ENCODE measurements at places on chromosomes 1 and 21.
A peak's percentile ranks its signal among the peaks of the same experiment; 100 is the strongest.

- DNase-seq, result no peak
These were observed 18.7 kb upstream of the LBR start for GRCh38 chr1:225446595-225446960.

DNA sequence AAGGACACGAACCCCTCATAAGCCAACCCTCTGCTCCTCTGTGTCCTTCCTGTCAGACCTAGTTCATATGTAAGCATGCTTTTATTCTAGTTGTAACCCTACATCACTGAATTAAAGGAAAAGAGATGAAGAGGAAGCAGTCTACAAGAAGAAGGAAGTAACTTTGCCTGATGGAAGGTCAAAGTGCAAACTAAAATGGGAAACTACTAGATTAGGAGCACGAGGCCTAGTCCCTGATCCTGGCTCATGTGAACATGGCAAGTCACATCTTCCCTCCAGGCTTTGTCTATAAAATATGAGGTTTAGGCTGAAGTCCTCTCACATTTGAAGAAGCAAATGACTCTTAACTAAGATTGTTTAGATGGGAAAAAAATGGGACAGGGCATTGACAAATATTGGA lies 13.2 kb downstream of the ZMYND12 start:
- DNase-seq, result no peak

GRCh38 chr1:1273512-1274298 lies at the start of gene UBE2J2:
Gene UBE2J2 (minus strand): TSS chr1:1273854. CDS start chr1:1267992, 5,862 bp downstream.
- peak; percentile 76 for DNase-seq

- no peak for DNase-seq
These were observed 198.1 kb downstream of the NFIA start for GRCh38 chr1:61280452-61280851.

DNA sequence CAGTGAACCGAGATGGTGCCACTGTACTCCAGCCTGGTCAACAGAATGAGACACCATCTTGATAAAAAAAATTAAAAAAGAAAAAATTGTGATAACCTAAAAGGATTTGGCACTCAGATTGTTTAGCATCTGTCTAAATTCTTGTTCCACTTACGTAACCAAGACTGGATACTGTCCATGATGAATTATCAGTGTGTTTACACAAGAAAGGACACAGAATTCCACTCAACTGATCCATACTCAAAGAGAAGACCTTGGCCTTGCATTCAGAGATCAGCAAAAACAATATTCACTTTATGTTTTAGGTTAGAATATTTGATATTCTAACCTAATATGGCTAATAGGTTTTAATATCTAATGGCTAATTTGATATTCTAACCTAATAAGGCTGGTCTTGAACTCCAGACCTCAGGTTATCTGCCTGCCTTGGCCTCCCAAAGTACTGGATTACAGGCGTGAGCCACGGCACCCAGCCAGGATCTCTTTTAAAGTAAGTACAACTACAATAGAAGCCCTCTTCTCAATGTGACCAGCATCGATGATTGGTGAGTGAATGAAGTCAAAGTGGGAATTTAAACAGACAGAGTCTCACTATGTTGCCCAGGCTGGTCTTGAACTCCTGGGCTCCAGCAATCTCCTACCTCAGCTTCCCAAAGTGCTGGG lies 43.1 kb upstream of the COX20 start:
- no peak for DNase-seq

DNA sequence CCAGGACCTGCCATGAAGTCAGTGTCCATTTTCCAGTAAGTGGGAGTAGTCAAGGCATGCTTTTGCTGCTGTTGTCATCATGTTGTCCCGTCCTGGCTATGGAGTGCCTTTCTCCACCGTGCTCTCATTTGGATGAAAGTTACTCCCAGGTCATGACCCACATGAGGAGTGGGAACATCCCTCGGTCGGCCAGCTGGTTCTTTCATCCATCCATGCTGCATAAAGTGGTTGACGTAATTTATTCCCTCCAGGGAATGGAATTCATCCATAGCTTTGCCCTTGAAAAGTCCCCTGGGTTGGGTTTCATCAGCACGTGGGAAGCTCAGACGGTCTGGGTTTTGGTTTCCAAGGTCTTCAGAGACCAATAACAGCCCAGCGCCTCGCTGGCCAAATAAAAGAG lies 11.6 kb downstream of the PLA2G2A start:
- DNase-seq, result no peak

DNA sequence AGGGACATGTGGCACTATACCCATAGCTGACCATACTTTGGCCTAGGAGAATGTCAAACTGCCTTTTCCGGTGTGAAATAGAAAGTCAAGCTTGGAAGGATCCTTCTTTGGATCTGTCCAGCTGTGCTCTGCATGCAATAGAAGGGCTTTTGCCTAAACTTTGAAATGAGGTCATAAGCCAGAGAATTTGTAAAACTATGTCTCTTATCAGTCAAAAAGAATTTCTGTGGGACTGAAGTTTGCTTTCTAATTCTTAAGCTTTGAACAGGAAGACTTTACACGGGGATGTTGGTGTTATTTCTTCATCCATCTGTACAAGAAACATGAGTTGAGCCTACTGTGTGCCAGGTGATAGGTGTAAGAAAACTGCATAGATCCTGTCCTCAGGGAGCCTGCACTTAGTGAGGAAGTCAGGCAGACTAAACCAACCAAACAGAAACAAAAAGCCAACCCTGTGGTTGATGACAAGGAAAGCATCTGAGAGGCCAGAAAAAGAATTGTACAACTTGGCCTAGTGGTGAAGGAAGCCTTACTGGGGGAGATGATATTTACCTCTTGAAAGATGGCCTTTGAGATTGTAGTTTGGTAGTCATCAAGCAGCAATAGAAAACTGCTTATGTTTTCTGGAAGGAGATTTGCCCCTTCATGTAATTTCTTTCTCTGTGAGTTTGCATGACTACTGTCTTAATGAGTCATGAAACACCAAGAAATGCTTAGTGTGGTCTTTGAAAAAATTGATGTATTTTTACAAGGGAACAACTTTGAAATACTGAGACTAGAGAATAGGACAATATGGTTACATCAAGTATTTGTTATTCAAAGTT lies 24.8 kb downstream of the TGFB2 start:
- peak; percentile 57 for DNase-seq

- DNase-seq, result no peak
These were observed 8.1 kb downstream of the SOD1 start for GRCh38 chr21:31667639-31668038.

GRCh38 chr1:151975311-151976014 lies 18.2 kb downstream of the S100A10 start:
- no peak for DNase-seq

- DNase-seq, result no peak
These were observed 93.7 kb downstream of the NTMT2 start for GRCh38 chr1:170239445-170239844.

- peak; percentile 38 for DNase-seq
These were observed 24.5 kb upstream of the SLC9A1 start for GRCh38 chr1:27179379-27179778.

DNA sequence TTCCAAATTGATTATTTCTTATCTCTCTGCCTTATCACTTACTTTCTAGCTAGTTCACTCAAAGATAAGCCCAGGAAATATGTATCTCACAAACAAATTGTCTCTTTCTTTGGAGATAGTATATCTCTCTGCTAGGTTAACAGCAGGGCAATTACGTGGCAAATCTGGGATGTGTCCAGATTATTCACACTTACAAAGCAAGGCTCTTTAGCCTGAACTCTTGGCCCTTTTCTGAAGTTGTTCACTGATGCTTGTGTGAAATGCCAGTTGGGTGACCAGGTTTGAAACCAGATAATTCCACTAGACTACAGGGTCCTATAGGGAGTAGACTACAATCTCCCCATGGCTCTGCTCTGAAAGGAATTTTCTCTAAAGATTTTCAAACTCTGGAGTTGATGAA lies 30.8 kb upstream of the FAM78B start:
- peak; percentile 94 for DNase-seq

DNA sequence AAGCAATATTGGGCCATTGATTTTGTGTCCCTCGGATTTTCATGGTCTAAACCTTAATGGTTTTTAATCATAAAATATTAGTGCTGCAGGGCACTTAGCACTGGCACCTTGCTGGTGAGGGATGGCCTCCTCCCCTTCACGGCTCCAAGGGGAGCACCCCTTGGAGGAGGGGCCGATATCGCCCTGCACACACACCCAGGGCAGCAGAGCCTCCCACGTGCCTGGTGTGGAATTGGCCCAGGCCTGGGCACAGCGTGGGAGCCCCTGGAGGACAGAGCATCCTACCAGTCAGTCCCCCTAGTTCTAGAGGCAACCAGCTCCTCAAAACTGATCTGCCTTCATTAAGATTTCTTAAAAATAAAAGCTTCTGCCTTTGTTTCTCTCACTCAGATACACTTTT lies 90.7 kb upstream of the CSF3R start:
- DNase-seq, result no peak

GRCh38 chr1:238823416-238823815 lies 563.0 kb upstream of the CHRM3 start:
- no peak for DNase-seq

DNA sequence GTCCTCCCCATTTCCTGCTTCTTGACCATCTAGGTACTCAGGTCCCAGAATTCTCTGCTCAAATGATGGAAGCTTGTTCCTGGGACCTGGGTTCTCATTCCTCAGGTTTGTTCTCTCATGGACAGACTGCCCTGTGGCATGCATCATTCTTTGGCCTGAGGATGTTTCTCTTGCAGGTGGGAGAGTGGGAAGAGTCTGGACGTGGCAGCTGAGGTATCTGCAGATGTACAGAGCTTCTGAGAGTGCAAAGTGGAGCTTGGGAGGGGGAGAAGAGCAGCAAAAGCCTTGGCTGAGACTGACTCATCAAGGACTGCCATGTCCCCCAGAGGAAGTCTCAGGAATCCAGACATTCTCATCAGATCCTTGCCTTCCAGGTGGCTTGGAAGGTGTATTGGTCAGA lies 63.1 kb downstream of the HSPA13 start:
- no peak for DNase-seq

DNA sequence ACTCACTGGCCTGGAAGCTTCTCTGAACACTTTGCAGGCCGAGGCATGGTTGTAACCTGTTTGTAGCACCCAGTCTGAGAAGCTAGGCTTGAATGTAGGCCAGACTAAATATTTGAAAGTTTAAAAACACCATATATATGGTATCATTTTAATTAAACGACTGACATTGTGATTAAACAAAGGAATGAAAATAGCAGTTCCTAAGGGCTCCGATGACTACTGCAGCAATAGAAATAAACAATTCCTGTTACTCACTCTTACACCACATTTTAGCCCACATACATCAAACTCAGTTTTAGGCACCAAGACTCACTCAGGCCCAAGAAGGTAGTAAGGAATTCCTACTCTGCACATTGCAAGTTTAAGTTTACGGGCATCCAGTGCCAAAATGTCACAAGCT lies 281.2 kb downstream of the AKT3 start:
- DNase-seq, result no peak

DNA sequence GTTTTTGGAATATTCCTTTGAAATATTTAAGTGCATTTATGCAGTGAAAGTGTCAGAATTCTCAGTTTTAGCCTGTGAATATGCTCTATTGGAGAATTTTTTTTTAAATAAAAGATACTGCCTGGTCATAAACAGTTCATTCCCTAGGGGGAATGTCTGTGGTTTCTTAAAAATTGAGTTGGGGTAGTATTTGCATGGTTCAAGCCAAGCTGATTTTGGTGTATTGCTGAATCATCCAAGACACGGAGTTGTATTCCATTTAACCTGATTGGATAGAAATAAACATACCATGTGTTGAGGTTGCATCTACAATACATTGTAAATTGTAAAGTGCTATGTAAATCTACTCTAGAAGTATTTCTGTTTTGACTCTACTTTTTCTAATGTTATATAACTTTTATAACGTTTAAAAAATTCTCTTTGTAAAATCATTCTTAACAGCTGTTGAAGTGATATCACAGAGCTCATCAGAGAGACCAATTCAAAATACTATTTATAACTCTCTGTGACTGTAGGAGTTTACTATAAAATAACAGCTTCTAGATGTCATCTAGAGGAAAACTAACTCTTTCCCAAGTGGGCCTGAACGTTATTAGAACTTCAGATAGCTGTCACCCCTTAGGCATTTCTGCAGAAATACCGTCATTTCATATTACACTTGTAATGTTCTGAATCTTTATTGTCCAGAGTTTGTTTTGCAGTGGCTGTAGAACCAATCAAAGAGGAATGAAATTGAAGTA lies 199.1 kb downstream of the USP25 start:
- no peak for DNase-seq

GRCh38 chr1:197807216-197807615 lies 31.9 kb upstream of the DENND1B start:
- no peak for DNase-seq

GRCh38 chr1:63753591-63753990 lies 20.2 kb upstream of the ROR1 start:
- no peak for DNase-seq

GRCh38 chr1:58981392-58981791 lies 197.5 kb upstream of the JUN start:
- DNase-seq, result no peak

GRCh38 chr1:39134768-39135333 lies 69.6 kb upstream of the MACF1 start:
- DNase-seq, result no peak

- DNase-seq, result no peak
These were observed 21.0 kb downstream of the RCC1 start for GRCh38 chr1:28526886-28527285.

- peak; percentile 95 for DNase-seq
These were observed 82.5 kb upstream of the ZNF648 start for GRCh38 chr1:182143825-182144645.

GRCh38 chr1:207654320-207654719 lies 9.4 kb downstream of the CR1L start:
- no peak for DNase-seq

- no peak for DNase-seq
These were observed 40.8 kb upstream of the COL24A1 start for GRCh38 chr1:86197206-86197855.

DNA sequence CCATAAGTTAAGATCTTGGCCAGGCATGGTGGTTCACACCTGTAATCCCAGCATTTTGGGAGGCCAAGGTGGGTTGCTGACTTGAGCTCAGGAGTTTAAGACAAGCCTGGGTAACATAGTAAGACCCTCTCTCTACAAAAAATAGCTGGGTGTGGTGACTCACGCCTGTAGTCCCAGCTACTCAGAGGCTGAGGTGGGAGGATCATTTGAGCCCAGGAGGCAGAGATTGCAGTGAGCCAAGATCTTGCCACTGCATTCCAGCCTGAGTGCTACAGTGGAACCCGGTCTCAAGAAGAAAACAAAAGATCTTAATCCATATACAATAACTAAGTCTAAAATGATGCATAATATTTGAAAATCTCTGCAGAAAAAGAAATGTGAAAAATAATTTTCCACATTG lies 165.5 kb upstream of the NR5A2 start:
- DNase-seq, result peak; percentile 71

GRCh38 chr1:54663725-54664124 lies 22.1 kb downstream of the MROH7 start:
- no peak for DNase-seq
